ENCODE measurements at places on chromosomes 6 and 20. TPM values are rescaled to one million over a fixed set of nuclear protein-coding genes. Genes with fewer than 3 reads are reported as not detected.

Gene SLC17A1
- total RNA-seq, result not detected

Gene CFAP206
- 0.50 TPM for total RNA-seq

Gene RIPPLY2
- total RNA-seq, result 0.29 TPM

Gene FUT9
- total RNA-seq, result not detected

Gene CST2
- total RNA-seq, result not detected

Gene SRMS
- not detected for total RNA-seq

Data from smooth muscle cell of trachea (primary cell).